Activated CD4-positive, alpha-beta T cell treated with anti-CD3 and anti-CD28 coated beads, Interleukin-2, amount 10 ng/mL, durations not matched to agents 7 days and 5 days (primary cell): ENCODE measurements at places on chromosomes 3 and 15. TPM values are rescaled to one million over a fixed set of nuclear protein-coding genes. Genes with fewer than 3 reads are reported as not detected.

ILDR1 gene
- 0.17 TPM for total RNA-seq

CLDN18 gene
- total RNA-seq: not detected

CLDND1 gene
- total RNA-seq: 399 TPM

UMPS gene
- total RNA-seq: 27.8 TPM

STAB1 gene
- 0.15 TPM for total RNA-seq

GOLGA6L26 gene
- not detected for total RNA-seq

ARIH2 gene
- 91.0 TPM for total RNA-seq

DPH3 gene
- 12.6 TPM for total RNA-seq

ECE2 gene
- total RNA-seq: not detected

PCBP4 gene
- 27.2 TPM for total RNA-seq

AQP9 gene
- not detected for total RNA-seq

SAXO2 gene
- total RNA-seq: 14.3 TPM
